ENCODE measurements at places on chromosomes 7 and 10.

DNA sequence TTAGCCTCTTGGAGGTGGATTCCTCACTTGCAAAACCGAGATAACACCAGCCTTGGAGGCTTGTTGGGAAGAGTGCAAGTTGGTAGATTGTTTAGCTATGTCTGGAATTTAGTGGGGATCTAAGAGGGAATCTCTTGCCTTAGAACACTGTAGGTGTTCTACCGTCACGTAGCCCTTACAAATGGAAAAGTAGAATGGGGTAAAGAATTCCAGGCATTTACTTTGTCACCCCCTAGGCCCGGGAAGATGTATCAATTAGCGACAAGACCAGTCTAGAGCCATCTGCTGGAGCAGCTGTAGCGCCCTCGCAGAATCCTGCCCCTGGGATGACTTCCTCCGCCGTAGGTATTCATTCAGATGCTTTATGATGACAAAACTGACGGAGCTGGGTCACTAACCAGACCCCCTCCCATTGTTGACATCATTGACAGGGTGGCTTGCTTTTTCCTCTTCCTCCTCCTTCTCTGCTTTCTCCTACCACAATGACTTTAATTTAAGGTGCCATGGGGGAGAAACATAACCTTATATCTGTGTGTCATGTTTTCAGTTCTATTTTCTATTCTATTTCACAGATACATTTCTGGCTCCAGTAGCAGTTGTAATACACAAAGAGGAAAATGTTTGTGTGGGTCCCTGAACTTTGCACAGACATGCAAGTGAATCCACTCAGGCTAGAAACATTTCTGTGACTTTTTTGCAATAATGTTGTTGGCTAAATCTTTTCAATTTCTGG is 262.6 kb upstream of the LYZL1 start:
- no peak for DNase-seq

DNA sequence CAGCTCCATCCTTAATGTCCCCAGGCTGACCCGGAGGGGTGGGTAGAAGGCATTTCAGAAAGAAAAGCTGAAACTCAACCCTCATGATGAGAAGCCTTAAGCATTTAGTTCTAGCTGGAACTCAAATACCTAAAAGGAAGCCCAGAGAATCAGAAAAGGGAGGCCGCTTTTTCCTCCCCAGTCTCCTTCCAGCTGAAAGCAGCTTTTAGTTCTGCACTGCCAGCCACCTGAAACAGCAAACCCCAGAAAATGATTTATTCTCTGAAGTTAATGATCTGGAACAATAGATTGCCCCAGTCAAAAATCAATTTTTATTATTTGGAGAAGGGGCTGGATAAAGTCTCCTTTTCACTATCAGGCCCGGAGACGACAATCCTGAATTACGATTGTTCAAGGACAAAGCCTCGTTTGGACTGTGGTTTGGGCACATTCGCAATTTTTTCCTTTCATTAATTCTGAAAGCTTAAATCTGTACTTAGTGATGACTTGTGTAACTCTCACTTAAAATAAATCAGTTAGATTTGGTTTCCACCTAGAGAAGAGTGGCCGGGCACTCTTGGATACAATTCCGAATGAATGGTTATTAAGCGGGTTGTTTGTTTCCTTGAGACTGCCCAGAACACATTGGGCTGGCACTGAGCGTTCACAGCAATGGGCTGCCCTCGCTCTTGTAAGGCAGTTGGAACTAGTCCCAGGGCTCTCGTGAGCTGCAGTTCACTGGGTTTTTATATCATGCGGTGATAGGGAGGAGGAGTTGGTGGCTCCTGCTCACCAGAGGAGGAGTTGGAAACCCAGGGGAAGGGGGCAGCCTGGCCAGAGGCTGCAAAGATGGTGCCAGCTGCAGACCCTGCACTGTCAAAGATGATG is 262.2 kb downstream of the CCSER2 start:
- DNase-seq, result peak; percentile 12

- no peak for DNase-seq
Observed at GRCh38 chr10:95441547-95441923, 119.6 kb downstream of the SORBS1 start.

DNA sequence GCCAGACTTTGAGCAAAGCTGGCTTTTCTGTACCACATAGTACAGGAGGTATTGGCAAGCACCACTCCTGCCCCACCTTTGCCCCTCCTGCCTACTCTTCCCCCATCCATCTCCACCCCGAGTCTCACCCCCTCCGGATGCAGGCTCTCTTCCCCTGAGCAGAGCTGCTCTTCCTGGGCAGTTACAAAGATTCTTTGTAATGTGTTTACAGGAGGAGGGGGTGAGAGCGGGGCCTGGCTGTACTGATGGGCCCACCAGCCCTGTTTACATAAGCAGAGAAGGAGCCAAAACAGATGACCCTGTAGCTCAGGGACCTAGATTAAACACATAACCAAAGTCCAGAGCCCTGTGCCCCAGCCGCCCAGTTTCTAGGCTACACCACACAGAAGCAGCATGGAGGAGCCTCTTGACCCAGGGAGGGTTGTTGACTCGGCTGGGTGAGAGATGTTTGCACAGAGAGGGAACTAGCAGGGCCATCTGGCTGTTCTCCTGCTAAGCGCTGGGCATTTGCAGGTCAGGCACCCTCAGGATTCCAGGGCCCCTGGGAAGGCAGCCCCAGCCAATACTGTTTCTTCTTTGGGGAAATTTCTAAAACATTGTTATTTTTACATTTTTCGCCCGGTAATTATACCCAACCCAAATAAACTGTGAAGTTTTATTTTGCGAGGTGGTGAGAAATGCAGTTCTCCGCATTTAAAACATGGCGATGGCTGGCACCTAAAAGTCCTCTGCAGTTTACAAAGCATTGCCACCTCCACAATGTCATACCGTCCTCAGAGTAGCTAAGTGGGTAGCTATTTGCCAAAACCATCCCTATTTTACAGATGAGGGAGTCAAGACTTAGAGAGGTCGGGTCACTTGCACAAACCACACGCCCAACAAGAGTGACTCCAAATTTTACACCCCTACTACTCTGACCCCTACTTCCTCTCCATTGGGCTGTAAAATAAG is 11.4 kb upstream of the ZKSCAN1 start:
- DNase-seq, result no peak

DNA sequence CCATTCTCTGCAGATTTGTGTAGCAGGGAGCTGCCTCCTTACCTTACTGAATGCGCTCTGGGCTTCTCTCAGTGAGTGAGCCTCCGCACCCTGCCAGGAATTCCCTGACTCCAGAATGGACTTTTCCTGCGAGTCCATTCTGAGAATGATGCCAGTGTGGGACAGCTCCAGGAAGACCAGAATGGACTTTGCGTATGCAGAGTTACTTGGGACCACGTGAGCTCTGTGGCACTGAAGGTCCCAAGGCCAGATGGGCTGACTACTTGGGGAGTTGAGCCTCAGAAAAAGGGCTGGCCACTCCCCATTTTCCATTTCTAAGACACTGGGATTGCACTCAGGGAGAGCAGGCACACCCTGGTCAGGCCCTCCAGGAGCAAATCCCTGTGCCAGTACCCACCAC is 324.7 kb upstream of the ZMIZ1 start:
- DNase-seq, result no peak

GRCh38 chr7:107233174-107233573 is 64.4 kb downstream of the HBP1 start:
- no peak for DNase-seq

DNA sequence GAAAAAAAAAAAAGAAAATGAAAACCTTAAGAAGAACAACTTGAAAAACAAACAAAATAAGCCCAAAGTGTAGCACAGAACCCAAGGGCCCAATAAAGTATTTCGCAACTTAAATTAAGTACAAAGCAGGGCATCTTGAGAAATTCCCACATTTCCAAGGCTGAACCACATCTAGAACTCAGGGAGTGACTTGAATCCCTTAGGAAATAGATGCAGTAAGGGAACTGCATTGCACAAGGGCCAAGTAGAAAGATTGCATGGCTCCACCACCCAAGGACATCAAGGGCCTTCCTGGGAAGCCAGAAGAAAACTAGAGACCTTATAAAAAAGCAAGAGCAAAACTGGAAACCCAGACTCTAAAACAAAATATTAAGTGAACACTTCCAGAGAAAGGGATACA is 352.7 kb downstream of the CXCL12 start:
- no peak for DNase-seq

DNA sequence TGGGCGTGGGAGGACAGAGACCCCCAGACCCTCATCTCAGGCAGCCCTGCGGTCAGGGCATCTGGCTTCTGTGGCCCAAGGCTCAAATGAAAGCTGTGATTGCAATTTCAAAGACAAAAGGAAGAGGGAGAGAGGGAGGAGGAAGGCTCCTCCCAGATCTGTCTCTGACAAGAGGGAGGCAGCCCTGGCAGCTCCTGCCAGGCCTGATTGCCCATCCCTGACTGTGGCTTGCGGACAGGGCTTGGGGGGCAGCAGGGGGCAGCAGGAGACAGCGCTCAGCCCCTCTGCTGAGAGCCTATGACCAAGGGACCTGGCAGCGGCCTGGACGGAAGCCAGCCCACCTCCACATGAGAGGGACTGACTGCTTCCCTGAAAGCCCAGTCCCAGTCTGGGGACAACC is 91.8 kb downstream of the PTPRN2 start:
- DNase-seq, result no peak

DNA sequence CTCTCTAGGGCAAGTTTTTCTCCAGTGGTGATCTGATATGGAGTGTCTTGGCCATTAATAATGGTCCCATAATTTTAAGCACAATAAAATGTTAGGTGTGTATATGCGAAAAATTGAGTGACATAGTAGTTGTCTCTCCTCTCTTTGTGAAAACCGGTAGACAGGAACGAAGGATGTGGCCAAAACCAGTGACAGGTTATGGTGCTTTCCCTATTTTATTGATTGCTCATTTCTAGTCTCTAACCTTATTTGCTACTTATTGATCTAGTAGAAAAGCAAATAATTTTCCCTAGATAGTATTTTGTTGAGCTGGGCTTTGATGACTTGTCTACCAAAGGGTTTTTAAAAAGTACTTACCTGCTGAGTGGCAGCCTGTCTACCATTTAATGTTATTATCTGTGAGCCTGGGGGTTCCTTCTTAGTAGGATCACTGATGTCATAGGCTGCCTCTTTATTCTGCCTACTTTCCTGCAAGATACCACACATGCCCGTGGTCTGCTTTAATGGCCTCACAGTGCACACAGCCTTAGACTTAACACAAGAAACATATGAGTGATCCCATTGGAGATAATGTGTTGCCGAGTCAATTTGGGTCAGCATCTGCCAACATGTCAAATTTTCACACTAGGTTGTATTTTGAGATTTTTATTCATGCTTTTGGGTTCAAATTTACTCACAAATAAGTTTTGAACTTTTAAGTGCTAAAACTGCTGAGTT is 100.0 kb downstream of the AUTS2 start:
- no peak for DNase-seq

DNA sequence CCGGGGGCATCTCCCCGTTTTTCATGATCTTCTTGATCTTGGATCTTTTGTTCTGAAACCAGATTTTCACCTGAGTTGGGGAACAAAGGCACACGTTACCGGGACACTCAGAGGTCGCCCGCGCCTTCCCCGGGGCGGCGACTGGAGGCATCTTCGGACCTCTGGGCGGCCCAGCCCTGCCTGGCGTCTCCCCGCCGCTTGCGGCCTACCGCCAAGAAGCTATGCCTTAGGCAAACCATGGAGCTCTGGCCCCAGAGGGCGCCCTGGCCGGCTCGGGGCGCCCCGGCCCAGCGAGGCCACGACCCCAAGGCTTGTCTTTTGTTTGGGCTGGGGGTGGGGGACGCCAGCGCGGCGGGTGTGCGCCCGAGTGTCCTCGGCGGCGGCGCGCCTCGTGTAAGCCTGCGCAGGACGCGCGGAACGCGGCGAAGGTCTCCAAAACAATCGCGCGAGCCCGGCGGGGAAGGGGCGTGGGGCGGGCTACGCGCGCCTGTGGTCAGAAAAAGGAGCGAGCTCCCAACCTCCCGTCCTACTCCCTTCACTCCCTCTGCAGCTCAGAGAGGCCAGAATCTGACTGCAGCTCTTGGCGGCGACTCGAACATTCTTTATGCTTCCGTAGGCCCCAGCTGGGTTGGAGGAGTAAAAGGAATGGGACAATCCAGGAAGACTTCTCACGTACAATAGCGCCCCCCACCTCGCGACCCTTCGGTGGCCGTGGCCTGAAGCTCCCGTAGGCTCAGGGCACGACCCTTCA is 3.5 kb downstream of the DLX5 start:
- no peak for DNase-seq

DNA sequence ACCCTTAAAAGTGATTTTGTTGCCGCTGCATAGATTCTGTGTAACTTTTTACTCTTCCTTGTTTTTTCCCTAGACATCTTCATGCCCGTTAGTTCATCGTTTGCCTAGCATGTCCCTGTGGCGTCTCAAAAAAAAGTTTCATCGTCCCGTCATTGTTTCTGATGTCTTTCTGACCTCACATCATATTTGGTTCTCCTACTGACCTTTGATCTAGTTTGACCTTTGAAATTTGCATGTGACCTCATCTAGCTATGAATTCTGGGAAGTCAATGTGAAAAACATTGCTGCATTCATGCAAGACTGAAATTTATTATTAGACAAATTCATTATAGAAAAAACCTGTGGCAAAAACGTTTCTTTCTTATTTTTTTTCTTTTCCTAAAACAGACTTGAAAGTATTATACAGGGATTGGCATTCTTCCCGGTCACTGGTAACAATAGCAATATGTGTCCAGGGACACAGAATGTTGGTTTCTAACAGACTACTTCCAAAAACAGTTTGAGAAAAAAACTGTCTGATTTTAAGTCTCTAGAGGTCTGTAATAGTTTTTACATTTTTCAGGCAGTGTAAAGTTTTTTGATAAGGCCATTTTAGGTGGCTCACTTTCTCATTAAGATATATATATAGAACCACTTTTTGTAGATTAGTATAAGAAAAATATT is 280.9 kb downstream of the USP6NL start:
- no peak for DNase-seq

Measured in NCI-H187 treated with DMSO at 0.1 percent for 48 hours (cell line).